ENCODE measurements at places on chromosomes 16 and 17.

DNA sequence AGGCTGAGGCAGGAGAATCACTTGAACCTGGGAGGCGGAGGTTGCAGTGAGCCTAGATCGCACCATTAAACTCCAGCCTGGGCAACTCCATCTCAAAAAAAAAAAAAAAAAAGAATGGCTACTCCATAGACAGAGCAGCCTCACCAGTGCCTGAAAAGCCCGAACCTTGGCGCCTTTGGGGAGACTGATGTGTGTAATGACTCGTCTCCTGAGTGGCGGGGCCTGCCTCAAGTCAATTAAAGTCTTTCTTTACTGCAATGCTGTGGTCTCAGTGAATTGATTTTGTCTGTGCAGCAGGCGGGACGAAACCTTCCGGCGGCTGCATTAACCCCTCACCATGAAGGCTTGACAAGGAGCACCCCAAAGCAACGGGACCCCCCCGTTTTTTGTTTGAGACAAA lies 3.5 kb upstream of the UQCC4 start:
- DNase-seq, result no peak

DNA sequence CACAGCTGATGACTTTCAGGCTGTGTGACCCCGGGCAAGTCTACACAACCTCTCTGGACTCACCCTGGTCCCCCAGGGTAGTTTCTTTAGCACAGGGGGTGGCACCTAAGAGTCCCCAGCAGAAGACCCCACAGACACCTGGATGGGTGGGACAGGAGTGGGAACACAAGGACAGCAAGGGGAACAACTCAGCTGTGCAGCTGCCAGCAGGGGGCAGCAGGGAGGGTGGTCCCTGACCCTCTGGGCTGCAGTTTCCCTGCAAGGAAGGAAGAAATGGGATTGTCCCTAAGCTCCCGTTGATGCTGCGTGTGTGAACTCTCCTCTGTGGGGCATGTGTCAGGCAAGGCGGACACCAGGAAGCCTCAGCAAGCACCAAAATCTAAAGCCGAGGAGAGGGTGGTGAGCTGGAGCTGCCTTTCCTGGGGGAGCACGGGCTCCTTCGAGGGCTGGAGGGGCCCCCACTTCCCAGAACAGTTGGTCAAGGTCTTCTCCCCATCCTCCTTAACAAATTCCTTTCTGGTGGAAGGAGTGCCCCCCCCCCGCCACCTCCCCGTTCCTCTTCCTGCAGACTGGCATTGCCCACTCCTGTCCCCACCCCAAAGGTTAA lies 24.1 kb upstream of the CDH5 start:
- peak; percentile 22 for DNase-seq

DNA sequence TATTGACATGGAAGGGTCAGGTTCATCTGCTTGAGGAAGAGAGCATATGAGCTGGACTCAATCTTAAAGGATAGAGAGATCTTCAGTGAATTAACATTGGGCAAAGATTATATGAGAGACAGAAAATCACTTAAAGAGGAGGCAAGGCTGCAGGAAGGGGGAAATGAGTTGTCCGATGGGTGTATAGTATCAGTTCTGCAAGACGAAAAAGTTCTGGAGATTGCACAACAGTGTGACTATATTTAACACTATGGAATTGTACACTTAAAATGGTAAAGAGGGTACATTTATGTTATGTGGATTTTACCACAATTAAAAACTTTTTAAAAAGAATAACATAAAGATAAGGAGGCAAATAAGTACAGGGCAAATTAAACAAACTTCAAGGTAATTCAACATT lies 80.7 kb downstream of the HELZ start:
- DNase-seq, result peak; percentile 47

DNA sequence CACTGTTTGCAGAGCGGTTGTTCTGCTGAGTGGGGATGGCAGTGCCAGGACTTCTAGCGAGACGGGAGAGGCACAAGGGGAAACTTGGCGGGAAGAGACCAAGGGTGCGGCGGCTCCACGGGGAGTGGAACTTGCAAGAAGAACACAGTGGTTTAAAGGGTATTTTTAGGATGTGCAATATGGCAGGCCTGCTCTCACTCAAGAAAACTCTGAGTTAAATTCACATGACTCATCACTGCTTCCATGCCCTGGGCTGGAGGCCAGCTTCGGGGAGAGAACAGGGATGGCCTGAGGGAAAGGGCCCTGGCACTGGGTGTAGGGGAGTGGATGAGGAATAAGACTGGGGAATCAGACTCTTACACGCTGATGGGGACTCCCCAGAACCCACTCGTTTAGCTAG lies 13.3 kb upstream of the CD300LD start:
- peak; percentile 59 for DNase-seq

- DNase-seq, result no peak
These were observed 36.6 kb upstream of the CARMIL2 start for GRCh38 chr16:67608364-67608763.

DNA sequence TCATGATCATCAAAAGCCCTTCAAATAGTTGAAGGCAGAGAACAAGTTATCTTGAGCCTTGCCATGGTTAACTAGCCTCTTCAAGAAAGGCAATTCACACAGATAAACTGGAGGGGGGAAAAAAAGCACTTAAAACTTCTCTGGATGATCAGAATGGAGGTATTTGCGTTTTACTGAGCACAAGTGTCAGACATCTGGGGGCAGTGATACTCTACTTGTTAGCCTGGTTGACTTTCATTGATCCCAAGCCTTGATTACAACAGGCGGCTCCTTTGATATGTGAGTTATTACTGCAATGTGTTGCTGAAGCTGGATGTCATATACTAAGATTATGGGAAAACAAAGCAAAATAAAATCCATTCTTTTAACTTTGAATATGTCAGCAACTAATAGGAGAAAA lies 155.0 kb upstream of the HS3ST3A1 start:
- no peak for DNase-seq

GRCh38 chr17:31008374-31009041 lies 37.7 kb downstream of the RNF135 start:
- peak; percentile 81 for DNase-seq

- DNase-seq, result no peak
These were observed 1.0 kb upstream of the SALL1 start for GRCh38 chr16:51151961-51152663.

- DNase-seq, result no peak
These were observed 615 bp downstream of the CARMIL2 start for GRCh38 chr16:67645397-67646121.

DNA sequence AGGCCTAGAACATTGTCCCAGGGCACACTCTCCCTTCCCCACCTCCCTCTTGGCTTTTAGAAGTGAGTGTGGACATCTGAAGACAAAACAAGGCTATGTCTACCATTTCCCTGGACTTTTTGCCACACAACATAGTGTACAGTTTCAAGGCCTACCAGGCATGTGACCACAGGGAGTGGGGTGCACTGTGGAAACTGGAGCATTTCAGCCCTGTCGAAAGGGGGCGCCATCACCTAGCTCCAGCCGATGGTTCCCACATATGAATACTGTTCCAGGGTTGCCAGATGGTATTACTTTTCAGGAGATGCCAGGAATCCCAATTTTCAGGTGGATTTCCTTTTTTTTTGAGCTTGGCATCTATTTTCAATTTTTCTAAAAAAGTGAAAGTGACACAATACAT lies 140.7 kb downstream of the KATNIP start:
- DNase-seq, result peak; percentile 62

- no peak for DNase-seq
These were observed 199.4 kb upstream of the CACNG5 start for GRCh38 chr17:66635386-66636045.

DNA sequence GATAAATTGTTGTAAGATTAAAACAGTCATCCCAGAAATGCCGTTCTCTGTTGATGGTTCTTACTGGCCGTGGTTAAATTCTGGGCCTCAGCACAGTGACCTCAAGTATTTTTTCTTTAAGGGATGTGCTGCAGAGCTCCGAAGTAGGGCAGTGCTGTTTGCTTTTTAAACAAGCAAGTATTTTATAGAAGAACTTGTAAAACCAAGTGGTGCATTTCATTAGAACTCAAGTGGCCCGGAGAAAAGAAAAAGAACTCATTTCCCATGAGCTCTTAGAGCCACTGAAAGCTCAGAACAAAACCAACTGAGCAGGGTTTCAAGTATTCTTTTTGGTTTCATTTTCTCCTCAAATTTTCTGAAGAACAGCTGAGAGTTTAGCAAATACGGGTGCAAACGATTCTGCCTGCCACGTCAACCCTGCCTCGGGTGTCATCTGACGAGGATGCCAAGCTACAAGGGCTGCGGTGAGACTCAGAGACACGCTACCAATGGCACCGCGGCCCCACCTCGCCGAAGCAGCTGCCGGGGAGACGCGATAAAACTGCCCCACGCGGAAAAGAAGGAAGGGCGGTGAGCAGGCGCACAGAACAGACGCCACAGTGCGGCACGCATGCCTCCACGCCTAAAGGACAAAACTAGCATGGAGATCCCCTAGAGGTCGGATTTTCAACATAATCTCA lies 6.3 kb downstream of the LMF1 start:
- no peak for DNase-seq

DNA sequence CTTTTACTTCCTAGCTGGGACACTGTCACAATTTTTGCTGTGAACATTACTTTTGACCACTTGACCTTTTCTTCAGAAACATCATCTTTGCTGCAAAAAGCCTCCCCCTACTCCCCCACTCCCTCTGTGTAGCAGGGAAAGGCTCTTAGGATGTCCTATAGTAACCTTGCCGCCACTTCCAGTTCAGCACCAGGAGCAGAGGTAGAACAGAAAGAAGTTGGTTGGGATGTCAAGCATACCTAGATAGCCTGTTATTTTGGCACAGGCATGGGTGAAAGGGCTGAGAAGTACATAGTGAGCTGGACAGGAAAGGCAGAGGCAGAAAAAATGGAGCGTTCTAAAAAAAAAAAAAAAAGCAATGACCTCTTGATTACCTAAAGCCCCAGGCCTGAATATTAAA lies 31.3 kb downstream of the SMIM36 start:
- no peak for DNase-seq

DNA sequence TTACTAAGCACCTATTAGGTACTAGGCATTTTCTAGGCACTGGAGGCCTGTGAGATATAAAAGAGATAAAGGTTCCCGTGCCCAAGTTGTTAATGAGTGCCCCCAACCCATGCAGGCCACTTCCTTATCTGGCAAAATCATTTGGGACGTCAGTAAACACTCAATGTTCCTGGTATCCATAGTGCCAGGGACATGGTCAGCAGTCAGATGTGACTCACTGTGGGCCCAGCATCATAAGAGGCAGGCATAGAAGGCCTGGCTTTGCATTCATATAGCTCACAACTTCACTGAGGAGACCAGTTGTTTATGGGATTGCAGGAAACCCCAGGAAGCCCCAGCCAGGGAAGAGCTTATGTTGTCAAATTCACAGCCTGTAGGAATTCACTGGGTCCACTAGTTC lies 81.1 kb downstream of the MRC2 start:
- DNase-seq, result no peak

GRCh38 chr17:6800422-6801027 lies 24.5 kb downstream of the FBXO39 start:
- DNase-seq, result no peak

DNA sequence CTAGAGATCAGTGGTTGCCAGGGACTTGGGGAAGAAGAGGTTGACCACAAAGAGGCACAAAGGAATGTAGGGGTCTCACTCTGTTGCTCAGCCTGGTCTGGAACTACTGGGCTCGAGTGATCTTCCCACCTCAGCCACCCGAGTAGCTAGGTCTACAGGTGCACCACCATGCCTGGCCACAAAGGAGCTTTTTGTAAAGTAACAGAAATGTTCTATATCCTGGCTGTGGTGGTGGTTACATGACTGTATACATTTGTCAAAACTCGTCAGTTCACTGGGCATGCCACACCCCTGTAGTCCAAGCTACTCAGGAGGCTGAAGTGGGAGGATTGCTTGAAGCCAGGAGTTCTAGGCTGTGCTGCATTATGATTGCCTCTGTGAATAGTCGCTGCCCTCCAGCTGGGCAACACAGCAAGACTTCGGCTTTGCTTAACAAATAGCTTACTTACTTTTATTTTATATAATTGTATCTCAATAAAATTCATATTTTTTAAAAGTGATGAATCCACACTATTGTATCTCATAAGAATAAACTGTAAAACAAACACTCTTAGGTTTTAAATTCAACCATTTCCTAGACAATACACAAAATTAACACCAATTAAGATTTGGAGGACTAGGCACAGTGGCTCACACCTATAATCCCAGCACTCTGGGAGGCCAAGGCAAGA lies 5.0 kb downstream of the SKA2 start:
- no peak for DNase-seq
